ENCODE measurements at places on chromosomes 12 and 14. TPM values are rescaled to one million over a fixed set of nuclear protein-coding genes. Genes with fewer than 3 reads are reported as not detected.

LRRC43 gene
- 5.2 TPM for total RNA-seq

GARIN6 gene
- not detected for total RNA-seq

CEP170B gene
- total RNA-seq = 26.5 TPM

KRT75 gene
- not detected for total RNA-seq

LETMD1 gene
- 47.3 TPM for total RNA-seq
